ENCODE measurements at places on chromosomes 13 and 19.

GRCh38 chr19:33401683-33402420 is 28.3 kb downstream of the CEBPG start:
- no peak for DNase-seq

GRCh38 chr13:43786766-43787517 is at the start of gene ENOX1:
Gene ENOX1, minus strand, starts transcription at chr13:43786972.
- peak; percentile 93 for DNase-seq

- DNase-seq = no peak
These were observed 27.9 kb upstream of the ZNF492 start for GRCh38 chr19:22606212-22606553.

DNA sequence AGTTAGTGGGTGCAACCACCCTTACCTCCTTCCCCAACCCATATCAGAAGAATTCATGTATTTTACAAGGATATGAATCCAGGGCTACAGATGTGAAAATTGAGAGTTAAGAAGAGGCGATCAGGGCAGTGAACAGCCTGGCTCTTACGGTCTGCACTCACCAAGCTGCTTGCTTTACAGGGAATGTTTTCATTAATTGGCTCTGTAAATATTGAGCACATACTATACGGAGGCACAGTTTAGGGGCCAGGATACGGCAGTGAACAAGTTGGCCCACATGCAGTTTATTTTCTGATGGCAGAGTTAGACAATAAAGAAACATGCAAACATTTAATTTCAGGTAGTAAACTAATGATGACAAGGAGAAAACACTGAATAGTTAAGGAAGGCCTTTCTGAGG is 6.4 kb downstream of the POLR1D start:
- no peak for DNase-seq

GRCh38 chr19:49973987-49974386 is 13.0 kb upstream of the SIGLEC11 start:
- DNase-seq = no peak

DNA sequence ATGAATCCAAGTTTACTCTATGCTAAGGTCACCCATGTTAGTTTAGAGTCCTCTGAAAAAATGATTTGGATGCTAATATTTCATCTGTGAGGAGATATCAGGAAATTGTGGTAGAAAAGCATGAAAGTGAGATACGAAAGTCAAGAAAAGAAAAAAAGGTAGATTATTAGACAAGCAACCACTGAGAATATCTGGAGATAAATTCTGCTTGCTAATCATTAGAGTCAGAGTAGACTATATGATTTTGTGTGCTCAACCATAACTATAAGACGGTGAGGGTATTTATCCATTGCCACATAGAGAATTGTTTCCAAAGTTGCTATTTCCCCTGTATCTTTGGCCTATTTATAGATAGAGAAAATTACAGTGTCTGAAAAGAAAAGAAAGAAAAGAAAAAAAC is 706.7 kb downstream of the SLITRK5 start:
- DNase-seq = no peak

- no peak for DNase-seq
These were observed 1108.8 kb upstream of the PCDH20 start for GRCh38 chr13:62524498-62524897.

DNA sequence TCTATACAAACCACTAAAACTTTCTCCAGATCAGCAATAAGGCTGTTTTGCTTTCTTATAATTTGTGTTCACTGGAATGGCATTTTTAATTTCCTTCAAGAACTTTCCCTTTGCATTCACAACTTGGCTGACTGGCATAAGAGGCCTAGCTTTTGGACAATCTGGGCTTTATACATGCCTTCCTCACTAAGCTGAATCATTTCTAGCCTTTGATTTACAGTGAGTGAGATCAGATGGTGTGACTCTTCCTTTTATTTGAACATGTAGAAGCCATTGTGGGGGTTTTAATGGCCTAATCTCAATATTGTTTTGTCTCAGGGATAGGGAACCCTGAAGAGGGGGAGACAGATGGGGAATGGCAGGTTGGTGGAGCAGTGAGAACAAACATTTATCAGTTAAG is 82.7 kb downstream of the FOXO1 start:
- DNase-seq = no peak

DNA sequence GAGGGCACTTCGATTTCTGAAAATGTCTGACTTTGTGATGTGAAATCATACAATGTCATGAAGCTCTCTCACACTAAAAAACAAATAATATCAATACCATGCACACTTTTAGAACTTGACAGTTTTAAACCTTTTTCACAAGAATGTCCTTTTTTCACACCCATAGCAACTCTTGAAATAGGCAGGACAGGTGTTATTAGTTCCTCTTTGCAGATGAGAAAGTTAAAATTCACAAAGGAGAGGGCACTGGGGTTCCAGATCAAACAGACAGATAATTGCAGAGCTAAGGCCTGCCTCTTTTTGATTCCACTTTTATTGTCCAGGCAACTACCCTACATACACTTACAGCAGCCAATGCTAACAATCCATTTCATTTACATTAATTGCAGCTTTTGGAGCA is 142.8 kb downstream of the KLF12 start:
- DNase-seq = no peak

GRCh38 chr19:12833738-12834565 is 427 bp downstream of the RTBDN start:
- DNase-seq = no peak

GRCh38 chr19:56823956-56824355 is 16.6 kb downstream of the PEG3 start:
- no peak for DNase-seq

DNA sequence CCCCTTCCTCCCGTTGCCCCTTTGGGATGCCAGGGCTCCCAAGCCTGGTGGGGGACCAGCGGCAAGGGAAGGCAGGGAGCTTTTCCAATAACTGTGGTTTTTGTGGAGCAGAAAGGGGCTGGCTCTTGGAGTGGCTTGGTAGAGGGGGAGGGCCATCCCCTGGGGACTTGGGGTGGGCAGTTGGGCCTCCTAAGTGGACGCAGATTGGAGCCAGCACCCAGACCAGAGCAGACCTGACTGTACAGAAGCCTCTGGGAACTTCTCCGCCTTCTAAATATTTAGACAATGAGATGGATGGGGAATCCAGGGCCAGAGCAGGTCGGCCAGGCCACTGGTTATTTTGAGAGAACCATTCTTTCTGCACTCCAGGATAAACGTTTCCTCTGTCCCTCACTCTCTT is 4.2 kb downstream of the PTGIR start:
- no peak for DNase-seq

- DNase-seq = no peak
These were observed 13.5 kb upstream of the FKRP start for GRCh38 chr19:46732172-46732938.

DNA sequence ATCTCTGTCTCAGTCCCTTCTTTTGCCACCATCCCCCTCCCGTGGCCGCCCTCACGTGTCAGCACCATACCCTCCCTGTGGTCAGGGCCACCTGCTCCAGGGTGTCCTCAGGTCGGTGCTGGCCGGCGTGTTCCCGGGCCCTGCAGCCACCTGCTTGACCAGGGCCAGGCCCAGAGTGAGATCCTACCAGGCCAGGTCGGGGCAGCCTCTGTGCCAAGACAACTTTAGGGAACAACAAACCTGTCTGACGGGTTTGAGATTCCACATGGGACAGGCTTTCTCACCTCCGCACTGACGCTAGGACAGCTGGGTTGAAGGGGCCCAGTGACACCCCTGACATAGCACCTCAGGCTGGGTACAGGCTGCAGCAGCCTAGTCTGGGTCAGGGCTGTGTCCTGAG is 7.5 kb upstream of the SBNO2 start:
- no peak for DNase-seq

- no peak for DNase-seq
These were observed 366 bp upstream of the KL start for GRCh38 chr13:33015791-33016323.

DNA sequence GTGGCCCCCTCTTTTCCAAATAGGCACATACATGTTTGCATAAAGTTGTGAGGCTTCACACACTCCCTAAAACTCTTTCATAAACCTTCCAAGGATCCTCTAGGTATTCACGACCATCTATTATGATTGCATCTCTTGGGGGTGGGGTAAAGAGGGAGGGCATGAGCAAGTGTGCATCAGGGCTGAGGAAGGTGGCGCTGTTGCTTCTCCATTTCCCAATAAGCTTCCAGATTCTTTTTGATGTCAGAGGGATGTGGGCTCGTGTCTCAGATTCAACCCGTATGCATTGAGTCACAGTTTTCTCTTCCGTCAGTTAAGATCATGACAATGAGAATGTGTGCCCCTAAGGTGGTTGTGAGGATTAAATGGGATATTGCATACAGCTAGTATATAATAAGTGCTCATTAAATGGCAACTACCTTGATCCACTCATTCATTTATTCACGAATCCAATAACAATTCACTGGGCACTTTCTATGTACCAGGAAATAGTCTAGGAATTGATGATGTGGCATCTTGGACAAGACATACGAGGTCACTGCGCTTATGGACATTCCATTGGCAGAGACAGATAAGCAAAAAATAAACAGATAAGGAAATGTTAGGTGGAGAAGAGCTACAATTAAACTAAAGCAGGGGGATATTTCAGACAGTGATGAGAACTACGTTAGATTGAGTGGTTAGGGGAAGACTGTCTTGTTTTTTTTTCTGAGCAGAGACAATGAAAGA is 10.3 kb downstream of the CYP2B6 start:
- DNase-seq = no peak

DNA sequence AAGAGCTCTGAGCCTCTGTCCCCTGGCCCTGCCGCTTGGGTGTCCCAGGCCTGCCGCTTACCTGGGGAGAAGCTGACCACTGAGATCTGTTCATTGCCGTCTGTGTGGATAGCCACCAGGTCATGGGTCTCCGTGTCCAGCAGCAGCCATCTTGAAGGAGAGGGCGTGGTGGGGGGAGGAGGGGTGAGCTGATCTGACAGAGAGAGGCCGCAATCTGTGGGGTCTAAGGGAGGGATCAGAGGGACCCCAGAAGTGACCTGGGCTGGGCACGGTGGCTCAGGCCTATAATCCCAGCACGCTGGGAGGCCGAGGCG is 14.6 kb upstream of the GPR4 start:
- DNase-seq = no peak

GRCh38 chr13:77737583-77738200 is 40.2 kb downstream of the SLAIN1 start:
- DNase-seq = no peak

DNA sequence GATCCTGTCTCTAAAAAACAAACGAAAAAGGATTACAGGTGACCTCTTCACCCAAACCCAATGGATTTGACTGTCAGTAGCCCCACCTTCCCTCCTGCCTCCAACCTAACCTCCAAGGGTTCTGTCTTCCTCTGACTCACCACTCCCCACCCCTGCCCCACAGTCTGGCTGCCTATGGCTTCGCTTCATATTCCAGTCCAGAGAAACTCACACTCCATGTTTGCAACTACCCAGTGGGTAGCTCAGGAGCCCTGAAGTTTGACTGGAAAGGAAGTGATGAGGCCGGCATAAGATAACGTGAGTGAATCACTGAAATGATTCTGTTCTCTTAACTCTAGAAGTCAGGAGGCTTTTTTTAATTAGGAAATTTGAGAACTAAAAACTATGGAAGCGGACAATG is 303.9 kb downstream of the FOXO1 start:
- no peak for DNase-seq

- no peak for DNase-seq
These were observed at the start of gene ETV2 for GRCh38 chr19:35641515-35642151. Gene ETV2, plus strand, starts transcription at chr19:35641745. Its CDS starts 716 bp downstream, at chr19:35642461.

DNA sequence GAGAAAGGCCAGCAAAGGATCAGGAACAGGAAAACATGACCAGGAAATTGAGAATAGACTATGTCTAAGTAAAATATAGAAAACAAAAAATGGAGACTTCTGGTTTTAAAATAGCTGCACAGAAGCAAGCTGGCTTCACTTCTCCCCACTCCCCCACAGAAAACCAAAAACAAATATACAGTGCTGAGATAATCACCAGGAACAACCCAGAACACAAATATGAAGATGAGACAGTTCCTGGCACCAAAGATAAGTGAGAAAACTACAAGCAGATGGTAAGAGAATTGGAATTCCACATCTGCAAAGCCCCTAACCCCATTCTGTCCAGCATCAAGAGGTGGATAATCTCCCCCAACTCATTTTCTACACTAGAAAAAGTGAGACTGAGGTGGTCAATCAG is 397.7 kb downstream of the SUCLA2 start:
- DNase-seq = no peak

GRCh38 chr19:55962186-55962585 is 14.6 kb downstream of the NLRP8 start:
- no peak for DNase-seq
